ENCODE measurements at places on chromosomes 1 and 21. TPM values are rescaled to one million over a fixed set of nuclear protein-coding genes. Genes with fewer than 3 reads are reported as not detected.

- no peaks in the 10 kb centered on the region for H3K4me1 ChIP-seq
- peaks cover 4% of the 10 kb centered on the region for H3K36me3 ChIP-seq
- H3K27me3 ChIP-seq: no peaks in the 10 kb centered on the region
- no peak for DNase-seq
- no peak overlapping the region for H3K4me3 ChIP-seq
Observed at GRCh38 chr1:229318056-229318455, 24.8 kb downstream of the CCSAP start.

GRCh38 chr1:112956544-112957132 is 642 bp upstream of the SLC16A1 start:
- H3K27ac ChIP-seq: peak overlapping the region; percentile 94
- peak overlapping the region; percentile 94 for H3K4me3 ChIP-seq
- no peaks in the 10 kb centered on the region for H3K27me3 ChIP-seq

GRCh38 chr21:41506611-41507520 is 1.1 kb downstream of the TMPRSS2 start:
- peaks cover 3% of the 10 kb centered on the region for H3K4me1 ChIP-seq
- H3K27me3 ChIP-seq: peaks cover 76% of the 10 kb centered on the region
- H3K4me3 ChIP-seq: no peak overlapping the region
- H3K36me3 ChIP-seq: no peaks in the 10 kb centered on the region
- DNase-seq: no peak
- no peak overlapping the region for H3K27ac ChIP-seq

DNA sequence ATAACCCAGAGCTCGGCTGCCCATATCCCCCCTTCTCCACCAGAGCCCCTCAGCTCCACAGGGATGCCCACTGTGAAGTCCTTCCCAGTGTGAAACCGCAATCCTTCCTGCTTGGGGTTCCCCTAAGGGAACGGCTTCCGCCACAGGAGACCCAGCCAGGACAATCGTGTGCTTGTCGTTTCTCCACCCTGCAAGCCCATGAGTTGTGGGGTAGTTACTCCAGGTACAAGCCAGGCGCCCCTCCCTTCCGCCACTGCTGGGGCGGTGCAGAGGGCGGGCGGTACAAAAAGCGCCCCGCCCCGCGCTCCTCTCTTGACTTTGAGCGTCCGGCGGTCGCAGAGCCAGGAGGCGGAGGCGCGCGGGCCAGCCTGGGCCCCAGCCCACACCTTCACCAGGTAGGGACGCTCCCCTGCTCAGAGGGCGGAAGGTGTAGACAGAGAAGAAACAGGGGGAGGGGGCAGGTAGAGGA is at the start of gene TINAGL1:
TSS of gene TINAGL1 (plus strand) at position 315 of the 469 bp plus-strand sequence. CDS start 634 bp downstream, outside the sequence.
- H3K27ac ChIP-seq: peak within 1 kb of the TSS; percentile 15
- peak within 1 kb of the TSS; percentile 46 for H3K4me3 ChIP-seq
- peaks cover 21% of the 10 kb centered on the region for H3K27me3 ChIP-seq

DNA sequence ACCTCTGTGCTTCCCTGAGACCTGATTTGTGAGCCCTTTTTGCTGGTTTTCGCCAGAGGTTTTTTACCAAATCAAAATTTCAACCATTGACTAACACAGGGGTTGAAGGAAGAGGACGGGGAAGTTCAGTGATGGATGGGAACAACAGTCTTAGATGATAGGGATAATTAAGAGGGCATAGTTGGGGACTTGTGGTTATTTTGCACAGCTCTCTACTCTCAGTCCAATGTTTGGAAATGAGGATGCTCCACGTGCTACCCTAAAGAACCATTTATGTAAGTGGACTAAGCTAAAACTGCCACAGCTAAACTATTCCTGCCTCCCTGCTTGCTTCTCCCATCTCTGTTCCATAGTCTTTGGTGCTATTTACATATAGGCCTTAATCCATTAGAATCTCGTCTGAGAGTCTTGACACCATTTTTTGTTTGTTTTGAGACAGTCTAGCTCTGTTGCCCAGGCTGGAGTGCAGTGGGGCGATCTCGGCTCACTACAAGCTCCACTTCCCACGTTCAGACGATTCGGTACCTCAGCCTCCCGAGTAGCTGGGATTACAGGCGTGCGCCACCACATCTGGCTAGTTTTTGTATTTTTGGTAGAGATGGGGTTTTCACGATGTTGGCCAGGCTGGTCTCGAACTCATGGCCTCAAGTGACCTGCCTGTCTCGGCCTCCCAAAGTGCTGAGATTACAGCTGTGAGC is 684 bp upstream of the MCL1 start:
- H3K27ac ChIP-seq: peak overlapping the region; percentile 97
- DNase-seq: no peak
- H3K4me3 ChIP-seq: peak overlapping the region; percentile 43
- H3K36me3 ChIP-seq: peaks cover 25% of the 10 kb centered on the region
- peaks cover 14% of the 10 kb centered on the region for H3K4me1 ChIP-seq
- no peaks in the 10 kb centered on the region for H3K27me3 ChIP-seq

GRCh38 chr1:109927911-109928321 is 17.3 kb downstream of the CSF1 start:
- peak; percentile 75 for DNase-seq
- no peak overlapping the region for H3K4me3 ChIP-seq
- no peaks in the 10 kb centered on the region for H3K27me3 ChIP-seq
- peak overlapping the region; percentile 2 for H3K27ac ChIP-seq

GRCh38 chr1:202247104-202247503 is 53.5 kb downstream of the LGR6 start:
- H3K4me1 ChIP-seq: peaks cover 32% of the 10 kb centered on the region
- H3K4me3 ChIP-seq: no peak overlapping the region
- H3K27me3 ChIP-seq: peaks cover 14% of the 10 kb centered on the region
- H3K27ac ChIP-seq: no peak overlapping the region
- DNase-seq: no peak

DNA sequence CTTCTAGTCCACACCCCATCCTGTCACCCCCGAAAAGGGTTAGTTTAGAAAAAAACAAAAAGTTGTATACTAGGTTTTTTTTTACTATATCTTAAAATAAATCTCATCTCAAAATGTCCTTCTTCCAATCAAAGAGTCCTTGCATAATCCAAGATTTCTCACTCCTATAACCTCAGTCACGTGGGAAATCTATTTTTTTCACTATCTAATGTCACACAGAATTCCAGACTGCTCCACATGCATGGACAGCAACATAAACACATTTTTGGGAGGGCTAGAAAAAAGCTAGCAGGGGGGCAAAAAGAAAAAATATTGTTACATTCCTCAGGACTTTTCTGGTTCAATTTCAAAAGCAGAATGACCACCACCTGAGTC is 39.3 kb downstream of the TGFBR3 start:
- H3K4me3 ChIP-seq: no peak overlapping the region
- peaks cover 27% of the 10 kb centered on the region for H3K4me1 ChIP-seq
- no peaks in the 10 kb centered on the region for H3K36me3 ChIP-seq
- H3K27ac ChIP-seq: peak overlapping the region; percentile 77

- no peaks in the 10 kb centered on the region for H3K27me3 ChIP-seq
- H3K27ac ChIP-seq: peak overlapping the region; percentile 97
- peak; percentile 98 for DNase-seq
- H3K4me3 ChIP-seq: no peak overlapping the region
- peaks cover 26% of the 10 kb centered on the region for H3K36me3 ChIP-seq
Observed at GRCh38 chr1:156667610-156667967, 9.6 kb downstream of the NES start.

DNA sequence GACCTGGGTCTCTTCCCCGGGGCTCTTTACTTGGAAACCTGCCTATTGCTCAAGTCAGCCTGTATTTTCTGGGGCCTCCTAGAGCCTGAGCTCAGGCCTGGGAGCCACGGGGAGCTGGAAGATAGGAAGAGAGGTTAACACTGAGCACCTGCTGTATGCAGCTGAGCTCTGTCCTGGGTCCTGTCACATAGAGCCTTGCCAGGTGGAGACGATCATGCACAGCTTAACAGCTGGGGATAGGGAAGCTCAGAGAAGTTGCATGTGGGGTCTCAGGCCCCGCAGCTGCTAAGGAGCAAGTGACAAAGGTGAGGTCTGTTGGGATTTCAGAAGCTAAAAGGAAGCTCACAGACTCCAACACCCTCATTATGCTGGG is 127.4 kb upstream of the TMEM51 start:
- DNase-seq: peak; percentile 46
- H3K27me3 ChIP-seq: no peaks in the 10 kb centered on the region
- no peak overlapping the region for H3K4me3 ChIP-seq
- H3K36me3 ChIP-seq: peaks cover 5% of the 10 kb centered on the region
- no peak overlapping the region for H3K27ac ChIP-seq

DNA sequence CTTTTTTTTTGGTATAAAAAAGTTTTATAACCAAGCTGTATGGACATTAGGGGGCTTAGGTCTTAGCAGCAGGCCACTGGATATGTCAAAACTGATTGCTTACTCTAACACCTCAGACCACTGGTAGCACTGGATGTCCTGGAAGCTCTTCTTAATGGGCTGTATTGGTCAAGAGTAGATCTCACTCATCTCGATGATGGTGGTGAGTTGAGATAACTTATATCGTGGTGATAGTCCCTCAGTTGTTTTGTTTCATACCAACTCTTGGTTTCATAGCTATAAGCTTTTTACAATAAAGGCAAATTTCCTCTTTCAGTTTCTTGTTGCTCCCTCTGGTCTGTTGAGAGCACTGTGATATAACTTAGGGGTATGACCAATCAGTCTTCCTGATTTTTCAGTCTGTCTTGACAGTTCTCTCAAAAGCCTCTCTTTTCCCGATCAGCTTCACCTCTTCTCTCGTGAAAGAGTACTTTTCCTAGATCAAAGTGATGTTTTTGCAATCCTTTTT is 9.7 kb upstream of the AGO1 start:
- H3K4me3 ChIP-seq: no peak overlapping the region
- H3K27me3 ChIP-seq: no peaks in the 10 kb centered on the region
- no peak for DNase-seq
- H3K4me1 ChIP-seq: no peaks in the 10 kb centered on the region
- H3K36me3 ChIP-seq: no peaks in the 10 kb centered on the region

- no peak overlapping the region for H3K4me3 ChIP-seq
- H3K27ac ChIP-seq: no peak overlapping the region
- no peaks in the 10 kb centered on the region for H3K27me3 ChIP-seq
- no peaks in the 10 kb centered on the region for H3K4me1 ChIP-seq
- no peak for DNase-seq
- H3K36me3 ChIP-seq: no peaks in the 10 kb centered on the region
Observed at GRCh38 chr1:37423810-37424209, 50.6 kb upstream of the ZC3H12A start.

DNA sequence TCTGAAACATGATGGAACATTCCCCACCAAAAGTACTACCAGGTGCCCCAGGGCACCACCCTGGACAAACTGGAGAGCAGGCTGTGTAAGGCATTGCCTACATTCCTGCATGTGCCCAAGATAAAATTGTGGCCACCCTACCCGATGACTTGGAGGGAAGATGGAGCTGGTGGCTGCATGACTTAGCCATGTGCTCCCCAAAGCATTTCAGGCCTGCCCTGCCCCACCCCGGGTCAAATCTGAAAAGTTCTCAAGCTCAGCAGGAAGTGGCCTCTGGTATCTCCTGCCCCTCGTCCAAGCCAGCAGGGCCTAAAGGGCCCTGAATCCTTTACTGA is 8.5 kb downstream of the CD2 start:
- no peaks in the 10 kb centered on the region for H3K27me3 ChIP-seq
- H3K27ac ChIP-seq: peak overlapping the region; percentile 66
- H3K36me3 ChIP-seq: no peaks in the 10 kb centered on the region

- H3K36me3 ChIP-seq: no peaks in the 10 kb centered on the region
- no peaks in the 10 kb centered on the region for H3K4me1 ChIP-seq
- H3K27ac ChIP-seq: no peak overlapping the region
- peaks cover 7% of the 10 kb centered on the region for H3K27me3 ChIP-seq
- peak; percentile 11 for DNase-seq
- no peak overlapping the region for H3K4me3 ChIP-seq
Observed at GRCh38 chr1:36988741-36989193, 45.5 kb downstream of the GRIK3 start.

DNA sequence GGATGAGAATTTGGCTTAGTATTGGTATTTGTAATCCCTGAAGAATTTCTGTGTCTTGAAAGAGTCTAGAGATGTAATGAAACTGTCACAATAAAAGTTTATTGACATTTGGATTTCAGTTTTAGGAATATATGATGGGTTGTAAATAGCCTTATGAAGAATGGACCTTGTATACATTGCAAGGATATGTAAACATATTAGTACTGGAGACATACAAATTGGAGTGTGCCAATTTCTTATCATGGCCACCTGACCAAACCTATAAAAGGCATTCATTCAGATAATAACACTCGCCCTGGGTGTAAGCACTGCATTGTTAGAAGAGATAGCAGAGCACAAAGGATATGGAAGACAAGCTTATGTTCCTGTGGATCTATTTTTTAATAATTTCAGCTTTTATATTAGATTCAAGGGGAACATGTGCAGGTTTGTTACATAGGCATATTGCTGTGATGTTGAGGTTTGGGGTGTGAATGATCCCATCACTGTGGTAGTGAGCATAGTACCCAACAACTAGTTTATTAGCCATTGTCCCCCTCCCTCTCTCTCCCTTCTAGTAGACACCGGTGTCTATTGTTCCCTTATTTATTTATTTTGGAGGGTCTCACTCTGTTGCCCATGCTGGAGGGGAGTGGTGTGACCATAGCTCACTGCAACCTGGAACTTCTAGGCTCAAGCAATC is 8.6 kb downstream of the S1PR1 start:
- no peak for DNase-seq
- peaks cover 2% of the 10 kb centered on the region for H3K4me1 ChIP-seq
- H3K4me3 ChIP-seq: no peak overlapping the region
- no peaks in the 10 kb centered on the region for H3K36me3 ChIP-seq
- no peaks in the 10 kb centered on the region for H3K27me3 ChIP-seq

DNA sequence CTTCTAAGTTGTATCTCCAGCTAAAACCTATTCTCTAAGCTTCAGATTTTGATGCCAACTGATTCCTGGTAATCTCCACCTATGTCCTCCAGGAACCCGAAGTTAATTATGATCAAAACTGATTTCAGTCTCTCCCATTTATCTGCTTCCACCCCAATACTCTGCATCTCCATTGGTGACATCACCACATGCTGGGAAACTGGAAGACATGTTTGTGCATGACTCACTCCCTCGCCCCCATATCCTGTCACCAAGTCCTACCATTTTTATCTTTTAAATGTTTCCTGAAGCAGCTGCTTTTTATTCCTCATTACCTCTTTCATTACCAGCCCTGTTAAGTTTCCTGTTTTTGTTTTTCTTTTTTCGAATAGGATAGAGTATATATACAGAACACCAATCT is 228.5 kb downstream of the LRRC40 start:
- H3K27me3 ChIP-seq: no peaks in the 10 kb centered on the region
- H3K4me3 ChIP-seq: no peak overlapping the region
- H3K36me3 ChIP-seq: no peaks in the 10 kb centered on the region
- DNase-seq: no peak
- H3K27ac ChIP-seq: no peak overlapping the region

GRCh38 chr21:45430521-45431501 is 25.8 kb downstream of the COL18A1 start:
- no peaks in the 10 kb centered on the region for H3K36me3 ChIP-seq
- no peaks in the 10 kb centered on the region for H3K27me3 ChIP-seq
- DNase-seq: no peak
- H3K27ac ChIP-seq: no peak overlapping the region
- H3K4me3 ChIP-seq: no peak overlapping the region

- peak; percentile 88 for DNase-seq
- peak overlapping the region; percentile 98 for H3K27ac ChIP-seq
- peaks cover 42% of the 10 kb centered on the region for H3K4me1 ChIP-seq
Observed at GRCh38 chr1:228166170-228166936, 749 bp downstream of the IBA57 start.

The FAM78B gene
- 1.2 TPM for total RNA-seq

The GPR37L1 gene
- 0.04 TPM for total RNA-seq

The HSF2BP gene
- 1.2 TPM for total RNA-seq

The AMY1A gene
- total RNA-seq: not detected

The LDLRAD1 gene
- total RNA-seq: not detected

The CAMK2N1 gene
- total RNA-seq: 1.7 TPM

The LYST gene
- total RNA-seq: 10.2 TPM

The OR2L13 gene
- not detected for total RNA-seq

The MUL1 gene
- 16.6 TPM for total RNA-seq
